ENCODE measurements at places on chromosomes 11 and 22.
A peak's percentile ranks its signal among the peaks of the same experiment; 100 is the strongest.

DNA sequence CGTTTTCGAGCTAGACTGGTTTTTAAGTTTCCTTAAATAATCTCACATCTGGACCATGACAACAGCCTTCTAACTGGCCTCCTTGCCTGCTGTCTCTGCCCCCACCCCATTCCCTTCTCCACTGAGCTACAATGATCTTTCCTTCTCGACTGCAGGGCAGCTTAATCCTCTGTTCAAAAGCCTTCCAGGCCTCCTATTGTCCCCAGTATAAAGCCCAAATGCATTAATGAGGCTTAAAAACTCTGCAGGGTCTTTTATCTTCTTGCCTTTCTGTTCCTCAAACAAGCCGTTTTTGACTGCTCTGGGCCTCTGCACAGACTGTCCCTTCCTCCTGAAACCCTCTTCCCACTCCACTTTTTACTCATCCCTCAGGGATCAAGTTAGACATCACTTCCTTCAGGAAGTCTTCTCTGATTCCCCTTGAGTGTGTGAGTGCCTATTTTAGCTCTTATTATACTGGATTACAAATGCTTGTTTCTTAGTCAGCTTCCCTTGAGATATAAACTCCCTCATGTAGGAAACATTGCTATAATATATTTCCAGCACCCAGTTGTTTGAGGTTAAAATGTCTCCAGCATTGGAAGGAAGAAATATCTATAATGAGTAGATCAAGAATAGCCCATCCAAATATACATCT is 23.6 kb upstream of the PAMR1 start:
- no peak for DNase-seq

DNA sequence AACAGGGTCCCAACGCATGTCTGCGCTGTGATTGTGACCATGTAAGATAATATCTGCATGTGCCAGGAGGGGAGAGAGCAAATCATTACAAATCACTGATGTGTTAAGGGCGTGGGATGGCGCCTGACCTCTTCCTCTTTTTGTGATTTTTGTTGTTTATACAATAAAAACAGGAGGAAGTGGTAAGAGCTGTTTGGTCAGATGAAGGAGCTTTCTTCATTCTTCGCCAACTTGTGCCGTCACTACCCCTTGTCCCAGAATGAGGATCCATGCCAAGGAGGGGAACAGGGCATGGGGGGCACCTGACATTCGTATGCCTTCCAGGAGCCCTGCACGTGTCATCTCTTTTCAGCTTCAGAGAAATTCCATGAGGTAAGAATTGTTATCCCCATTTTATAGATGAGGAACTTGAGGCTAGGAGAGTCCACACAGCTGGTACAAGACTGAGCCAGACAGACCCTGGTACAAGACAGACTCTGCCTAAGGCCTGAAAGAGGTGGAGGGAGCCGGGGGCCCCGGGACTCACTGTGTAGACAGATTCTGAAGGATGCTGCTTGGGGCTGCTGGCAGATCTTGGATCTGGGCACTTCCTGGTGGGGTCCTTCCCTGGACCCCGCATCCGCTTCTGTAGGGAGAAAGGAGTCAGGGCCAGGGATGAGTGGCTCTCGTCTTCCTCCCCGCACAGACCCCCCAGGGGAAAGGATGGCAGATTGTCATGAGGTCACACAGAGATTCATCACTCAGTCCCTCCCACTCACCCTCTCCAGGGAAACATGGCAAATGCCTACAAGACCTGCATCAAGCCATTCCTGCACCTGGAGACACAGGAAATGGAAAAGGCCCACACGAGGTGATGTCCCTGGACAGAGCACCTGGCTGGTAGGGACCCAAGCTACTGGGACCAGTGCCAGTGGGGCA is 34.6 kb downstream of the NFAM1 start:
- DNase-seq, result peak; percentile 62

DNA sequence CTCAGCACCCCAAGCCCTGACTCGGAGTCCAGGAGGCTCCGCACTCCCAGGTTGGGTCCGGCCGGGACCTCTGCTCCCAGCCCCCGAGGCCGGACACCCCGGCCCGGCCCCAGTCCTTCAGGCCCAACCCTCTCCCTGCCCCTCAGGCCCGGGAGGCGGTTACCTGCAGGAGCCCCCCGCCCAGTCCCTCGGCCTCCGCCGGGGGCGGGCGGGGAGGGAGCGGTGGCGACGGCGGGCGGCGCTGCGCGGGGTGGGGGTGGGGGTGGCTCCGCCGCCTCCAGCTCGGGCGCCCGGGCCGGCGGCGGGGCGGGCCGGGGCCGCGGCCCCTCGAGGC is 310 bp downstream of the TCF20 start:
- no peak for DNase-seq

GRCh38 chr11:65492637-65493366 is 6.0 kb upstream of the MALAT1 start:
- DNase-seq, result peak; percentile 92

GRCh38 chr22:36376265-36376664 is 11.5 kb downstream of the MYH9 start:
- DNase-seq, result no peak

GRCh38 chr11:120336641-120337354 is 585 bp downstream of the ARHGEF12 start:
- DNase-seq, result peak; percentile 77

GRCh38 chr11:70494559-70495350 is 96.4 kb downstream of the CTTN start:
- DNase-seq, result no peak

DNA sequence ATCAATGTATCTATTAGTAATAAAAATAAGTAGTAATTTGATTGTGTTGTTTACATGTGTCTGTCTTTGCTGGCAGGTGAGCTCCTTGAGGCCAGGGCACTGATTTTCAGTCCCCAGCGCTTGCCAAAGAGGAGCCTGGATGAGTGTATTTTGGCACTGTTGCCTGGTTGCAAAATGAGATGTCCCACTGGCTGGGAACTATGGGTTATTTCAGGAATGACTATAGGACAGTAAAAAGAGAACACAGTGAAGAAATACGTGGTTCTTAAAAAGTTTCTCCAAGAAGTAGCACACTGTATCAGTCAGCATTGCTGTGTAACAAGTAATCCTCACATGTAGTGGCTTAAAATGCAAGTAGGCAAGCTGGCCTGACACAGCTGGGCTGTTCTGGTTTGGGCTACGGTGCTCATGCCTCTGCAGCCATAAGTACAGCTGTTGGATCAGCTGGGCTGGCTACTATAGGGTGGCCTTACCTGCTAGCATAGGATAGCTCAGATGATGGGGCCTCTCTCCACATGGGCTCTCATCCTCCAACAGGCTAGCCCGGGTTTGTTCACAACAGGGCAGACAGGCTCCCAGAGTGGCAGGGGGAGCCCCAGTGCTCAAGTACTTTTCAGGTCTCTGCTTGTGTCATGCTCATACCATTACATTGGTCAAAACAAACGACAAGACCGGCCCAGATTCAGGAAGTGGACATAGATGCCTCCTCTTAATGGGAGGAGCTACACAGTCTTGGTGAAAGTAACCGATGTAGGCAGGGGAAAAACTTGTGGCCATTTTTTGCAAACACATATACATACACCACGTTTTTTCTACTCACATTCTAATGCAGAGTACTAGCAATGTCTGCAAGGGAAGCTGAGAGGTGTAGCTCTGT is 399.1 kb downstream of the LARGE1 start:
- no peak for DNase-seq

DNA sequence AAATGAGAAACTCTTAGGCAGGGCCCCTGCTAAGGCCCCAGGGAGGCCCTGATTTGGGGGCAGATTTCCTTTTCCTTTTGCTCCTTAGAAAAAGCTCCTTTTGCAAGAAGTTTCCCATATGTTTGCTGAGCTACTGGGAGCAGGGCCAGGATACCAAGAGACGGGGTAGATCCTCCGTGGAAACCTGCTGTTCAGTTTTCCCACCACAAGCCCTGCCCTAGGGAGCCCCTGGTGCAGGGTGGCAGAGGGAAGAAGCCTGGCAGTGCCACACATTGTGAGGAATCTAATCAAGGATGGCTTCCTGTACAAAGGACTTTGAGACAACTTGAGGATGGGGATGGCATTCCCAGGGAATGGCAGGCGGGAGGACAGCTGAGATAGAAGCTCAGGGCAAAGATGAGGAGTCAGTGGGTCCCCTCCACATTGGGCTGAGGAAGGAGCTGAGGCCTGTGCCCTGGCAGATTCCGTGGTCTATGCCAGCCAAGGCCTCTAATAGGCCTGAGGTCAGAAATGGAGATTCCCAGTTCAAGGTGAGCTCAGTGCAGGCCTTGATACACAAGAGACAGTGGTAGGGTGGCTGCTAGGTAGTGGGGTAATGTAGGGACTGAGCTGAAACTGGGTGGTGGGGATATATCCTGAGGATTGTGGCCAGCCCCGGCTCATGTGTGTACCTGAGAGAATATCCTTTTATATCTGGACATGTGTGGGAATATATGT is 15.0 kb downstream of the TUB start:
- no peak for DNase-seq

DNA sequence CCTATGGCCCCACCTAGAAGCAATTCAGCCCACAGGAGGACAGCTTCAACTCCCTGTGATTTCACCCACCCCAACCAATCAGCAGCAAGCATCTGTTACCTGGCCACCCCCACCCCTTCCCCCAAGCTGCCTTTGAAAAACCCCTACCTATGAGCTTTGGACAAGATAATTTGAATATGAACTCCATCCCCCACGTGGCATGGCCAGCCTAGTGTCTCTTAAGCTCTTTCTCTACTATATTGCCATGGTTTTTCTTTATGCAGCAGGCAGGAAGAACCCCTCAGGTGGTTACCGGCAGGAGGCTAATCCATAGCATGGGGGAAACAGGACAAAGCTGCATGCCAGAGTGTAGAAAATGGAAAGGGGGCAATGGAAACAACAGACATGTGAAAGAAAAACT is 29.0 kb downstream of the CTSC start:
- no peak for DNase-seq

DNA sequence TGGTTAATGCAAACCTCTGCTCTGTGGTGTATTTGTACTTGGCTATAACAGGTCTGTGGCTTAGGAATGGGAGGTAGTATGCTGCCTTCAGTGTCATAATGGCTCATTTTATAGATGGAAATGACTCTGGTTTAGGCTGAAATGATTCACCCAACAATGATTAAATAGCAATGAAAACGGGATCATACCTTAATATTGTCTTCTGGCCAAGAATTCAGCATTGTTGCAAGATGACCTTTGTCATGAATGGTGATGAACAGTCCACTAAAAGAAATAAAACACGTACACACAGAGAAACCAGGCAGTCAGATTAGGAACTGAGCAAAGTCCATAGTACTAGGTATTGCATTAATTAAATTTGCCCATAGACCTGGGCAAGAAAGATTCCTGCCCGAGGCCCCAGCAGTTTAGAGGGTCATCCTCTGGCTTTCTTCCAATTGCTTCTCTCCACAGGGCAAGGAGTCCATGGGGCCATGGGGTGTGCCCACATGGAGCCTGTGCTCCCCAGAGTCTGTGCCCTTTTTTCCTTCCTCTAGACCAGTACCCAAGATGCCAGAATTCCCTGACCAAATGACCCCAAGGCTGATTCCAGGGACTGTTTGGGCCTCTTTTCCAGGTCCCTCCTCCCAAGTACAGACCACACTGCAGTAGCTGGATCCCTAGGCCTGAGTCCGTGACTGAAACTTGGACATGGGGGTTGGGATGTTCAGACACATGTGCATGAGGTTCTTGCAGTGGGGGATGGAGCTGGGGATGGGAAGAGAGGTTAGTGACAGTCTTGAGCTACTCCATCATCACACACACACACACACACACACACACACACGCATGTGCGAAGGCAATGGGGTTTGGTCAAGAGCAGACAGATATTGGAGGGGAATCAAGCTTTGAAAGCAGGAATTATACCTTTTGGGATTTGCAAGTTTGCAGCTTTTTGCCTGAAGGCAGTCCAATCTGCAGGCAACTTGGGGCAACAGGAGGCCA is 134.2 kb downstream of the CCDC81 start:
- DNase-seq, result no peak

DNA sequence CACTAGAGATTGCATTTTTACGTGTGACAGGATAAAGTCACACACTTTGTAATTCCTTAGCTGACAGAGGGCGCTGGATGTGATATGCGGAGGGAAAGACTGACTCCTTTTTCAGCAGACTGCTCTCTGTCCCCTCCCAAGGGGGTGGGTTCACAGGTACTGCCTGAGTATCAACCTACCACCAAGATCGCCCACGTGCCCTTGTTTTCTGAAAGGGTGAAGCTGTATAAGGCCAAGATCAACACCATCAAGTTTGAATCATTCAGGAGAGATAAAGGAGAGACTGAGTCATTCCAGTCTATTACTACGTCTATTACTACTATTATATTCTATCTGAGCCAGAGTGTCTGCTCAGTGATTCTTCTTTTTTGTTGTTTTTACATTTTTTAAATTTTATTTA is 30.7 kb downstream of the BUD13 start:
- DNase-seq, result no peak

DNA sequence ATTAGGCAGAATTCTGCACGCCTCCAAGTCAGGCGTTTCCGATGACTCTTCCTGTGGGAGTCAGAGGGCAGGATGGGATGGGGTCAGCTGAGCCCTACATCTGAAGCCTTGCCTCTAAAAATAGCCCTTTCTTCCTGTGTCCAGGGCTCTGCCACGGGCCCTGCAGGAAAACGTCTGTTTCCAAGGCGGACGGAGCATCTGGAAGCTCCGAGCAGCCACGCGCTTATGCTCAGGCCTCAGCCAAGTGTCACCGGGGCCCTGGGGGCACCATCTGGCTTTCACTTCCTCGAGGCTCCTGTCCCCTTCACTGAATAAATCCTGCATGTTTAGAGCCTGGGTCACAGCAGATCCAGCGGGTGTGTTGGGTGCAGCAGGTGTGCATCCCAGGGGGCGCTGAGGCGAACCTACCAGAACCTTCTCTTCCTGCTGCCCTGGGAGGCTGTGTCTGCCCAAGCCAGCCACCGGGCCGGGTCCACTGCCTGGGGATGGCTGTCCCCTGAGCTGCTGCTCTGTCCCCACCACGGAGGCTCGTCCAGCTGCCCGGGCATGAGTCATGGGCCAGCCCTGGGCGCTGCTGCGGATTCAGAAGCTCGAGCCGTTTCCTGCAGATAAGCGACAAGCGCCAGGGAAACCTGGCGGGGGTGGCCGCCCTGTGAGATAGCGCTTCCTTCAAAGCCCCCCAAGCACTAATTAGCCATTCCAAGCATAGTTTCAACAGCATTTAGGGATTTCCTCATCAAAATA is 32.0 kb upstream of the LINC01488 start:
- peak; percentile 79 for DNase-seq

DNA sequence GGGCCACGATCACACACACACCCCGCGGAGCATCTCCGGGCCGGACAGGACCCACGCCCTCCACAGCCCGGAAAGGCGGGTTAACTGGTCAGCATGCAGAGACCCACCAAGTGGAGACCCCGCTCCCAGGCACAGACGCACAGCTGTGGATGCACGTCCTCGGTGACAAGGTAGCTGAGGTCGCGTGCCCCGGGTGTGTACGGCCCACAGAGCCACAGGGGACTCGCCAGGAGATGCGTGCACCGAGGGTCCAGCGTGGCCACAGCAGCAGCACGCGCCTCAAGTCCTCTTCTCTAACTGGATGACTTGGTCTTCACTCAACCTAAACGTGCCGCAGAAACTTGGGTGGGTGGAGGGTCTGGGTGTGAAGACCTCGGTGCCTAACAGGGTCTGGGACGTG is 5.5 kb downstream of the H19 start:
- no peak for DNase-seq

- no peak for DNase-seq
Measured at GRCh38 chr11:44559207-44559939, 6.1 kb upstream of the CD82 start.

GRCh38 chr11:65226103-65226442 is 35.7 kb upstream of the POLA2 start:
- no peak for DNase-seq

GRCh38 chr11:102712137-102712536 is 6.6 kb upstream of the MMP27 start:
- no peak for DNase-seq

GRCh38 chr11:129223701-129224149 is 31.6 kb upstream of the ARHGAP32 start:
- DNase-seq, result no peak
